Adrenal gland (tissue), 19 donors: ENCODE measurements at places on chromosomes 12 and 14. TPM values are rescaled to one million over a fixed set of nuclear protein-coding genes. Genes with fewer than 3 reads are reported as not detected.

Gene CD163L1
- 3.2 TPM for polyA plus RNA-seq

Gene TEDC1
- 19.1 TPM for polyA plus RNA-seq

Gene SERPINA5
- polyA plus RNA-seq, result 83.6 TPM

Gene RAD9B
- 0.22 TPM for polyA plus RNA-seq

Gene KRT74
- polyA plus RNA-seq, result not detected
